ENCODE measurements at places on chromosomes 12 and 14.

DNA sequence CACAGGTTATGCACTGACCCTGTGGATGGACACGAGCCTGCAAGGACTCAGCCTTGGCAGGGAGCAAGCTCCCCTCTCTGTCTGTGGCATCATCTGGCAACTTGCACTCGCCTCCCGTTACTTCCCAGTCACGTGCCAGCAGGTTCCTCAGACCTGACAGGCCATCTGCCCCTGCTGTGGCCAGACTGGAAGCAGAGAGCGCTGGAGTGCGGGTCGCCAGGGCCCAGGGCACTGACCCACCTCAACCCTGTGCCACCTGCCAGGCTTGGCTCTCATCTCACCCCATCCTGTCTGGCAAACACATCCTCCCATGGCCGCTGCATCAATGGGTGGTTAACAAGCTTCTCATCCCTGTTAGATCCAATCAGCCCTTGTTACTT lies 28.4 kb downstream of the SLC6A12 start:
- DNase-seq: no peak

GRCh38 chr12:26133521-26133920 lies 8.7 kb upstream of the BHLHE41 start:
- no peak for DNase-seq

GRCh38 chr12:107109726-107110719 lies 16.7 kb upstream of the CRY1 start:
- no peak for DNase-seq

GRCh38 chr14:61438860-61439765 lies 117.7 kb downstream of the PRKCH start:
- peak; percentile 67 for DNase-seq

DNA sequence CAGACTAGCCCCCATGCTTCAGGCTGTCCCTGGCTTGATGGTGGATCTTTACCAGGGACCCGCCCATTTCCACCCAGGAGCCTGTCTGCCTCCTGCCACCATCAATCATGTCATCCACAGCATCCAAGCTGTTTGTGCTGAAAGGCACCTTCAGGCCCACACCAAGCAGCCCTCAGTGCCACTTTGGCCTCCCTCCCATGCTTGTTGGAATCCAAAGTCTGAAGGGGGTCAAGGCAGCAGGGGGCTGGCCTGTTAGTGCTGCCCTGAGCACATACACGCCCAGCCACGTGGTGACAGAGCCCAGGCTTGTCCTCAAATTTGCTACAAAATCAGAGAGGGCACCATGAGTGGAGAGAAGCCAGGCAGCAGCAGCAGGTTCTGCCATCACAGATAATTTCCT lies 1146.8 kb downstream of the FSCB start:
- DNase-seq: no peak
